Skeletal muscle cell (primary cell): ENCODE measurements at places on chromosomes 7 and 10.

DNA sequence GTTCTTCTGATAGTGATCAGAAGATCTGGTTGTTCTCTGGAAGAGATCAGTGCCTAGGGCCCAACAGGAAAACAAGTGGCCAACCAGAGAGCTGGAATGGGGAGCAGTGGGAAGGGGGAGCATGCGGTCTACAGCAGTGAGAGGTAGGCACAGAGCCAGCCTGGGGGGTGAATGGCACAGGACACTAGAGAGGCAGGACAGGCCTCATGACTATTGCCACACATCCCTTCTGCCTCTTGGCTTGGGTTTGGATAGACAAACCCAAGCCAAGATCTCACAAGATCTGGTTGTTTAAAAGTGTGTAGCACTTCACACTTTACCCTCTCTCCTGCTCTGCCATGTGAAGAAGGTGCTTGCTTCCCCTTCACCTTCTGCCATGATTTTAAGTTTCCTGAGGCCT is 224.4 kb downstream of the ARHGAP12 start:
- no peak for DNase-seq

DNA sequence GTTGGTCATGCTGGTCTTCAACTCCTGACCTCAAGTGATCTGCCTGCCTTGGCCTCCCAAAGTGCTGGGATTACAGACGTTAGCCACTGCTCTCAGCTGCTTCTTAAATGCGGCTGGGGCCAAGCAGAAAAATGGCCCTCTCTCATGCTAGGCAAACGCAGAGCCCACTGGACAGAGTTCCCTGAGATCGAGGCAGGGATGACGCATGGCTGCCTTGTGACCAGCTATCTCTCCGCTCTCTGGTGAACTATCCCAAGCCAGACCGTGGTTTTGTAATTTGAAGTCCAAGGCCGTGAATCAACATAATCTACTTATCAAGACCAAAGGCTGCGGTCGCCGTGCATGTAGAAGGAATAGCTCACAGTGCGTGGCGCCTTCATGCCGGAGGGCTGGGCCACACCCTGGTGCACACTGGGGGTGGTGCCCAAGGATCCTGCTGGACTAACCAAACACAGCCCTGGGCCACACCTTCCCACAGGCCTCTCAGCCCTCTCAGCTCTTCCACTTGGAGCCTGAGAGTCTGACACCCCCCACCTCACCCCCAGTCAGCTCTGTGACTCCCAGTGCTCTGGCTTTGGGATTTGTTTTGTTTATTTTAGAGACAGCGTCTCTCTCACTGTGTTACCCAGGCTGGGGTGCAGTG is 88.1 kb upstream of the CUX1 start:
- peak; percentile 34 for DNase-seq

- DNase-seq: no peak
Observed at GRCh38 chr10:42987121-42987541, 89.7 kb upstream of the RET start.

GRCh38 chr7:139842401-139843210 is 13.5 kb downstream of the TBXAS1 start:
- no peak for DNase-seq

GRCh38 chr7:82477733-82478515 is 34.3 kb upstream of the CACNA2D1 start:
- no peak for DNase-seq

- no peak for DNase-seq
Observed at GRCh38 chr10:20685462-20685861, 211.6 kb downstream of the NEBL start.

- DNase-seq: no peak
Observed at GRCh38 chr7:47236480-47237129, 345.3 kb downstream of the TNS3 start.

DNA sequence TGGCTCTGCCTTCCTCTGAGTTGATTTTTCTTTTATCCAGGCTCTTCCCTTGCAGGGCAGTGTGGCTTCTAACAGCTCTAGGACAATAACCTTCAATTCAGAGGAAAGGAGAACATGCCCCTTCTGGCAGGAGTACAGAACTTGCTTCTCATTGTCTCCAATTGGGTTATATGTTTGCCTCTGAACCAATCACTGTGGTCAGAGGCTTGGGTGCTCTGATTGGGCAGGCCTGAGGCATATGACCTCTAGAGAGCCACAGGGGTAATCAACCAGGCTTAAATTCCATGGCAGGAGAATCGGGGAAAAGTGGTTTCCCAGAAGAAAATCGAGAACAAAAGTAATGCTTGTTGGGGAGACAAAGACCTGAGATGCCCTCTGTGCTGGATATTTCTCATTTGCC is 240.0 kb downstream of the REEP3 start:
- DNase-seq: no peak

DNA sequence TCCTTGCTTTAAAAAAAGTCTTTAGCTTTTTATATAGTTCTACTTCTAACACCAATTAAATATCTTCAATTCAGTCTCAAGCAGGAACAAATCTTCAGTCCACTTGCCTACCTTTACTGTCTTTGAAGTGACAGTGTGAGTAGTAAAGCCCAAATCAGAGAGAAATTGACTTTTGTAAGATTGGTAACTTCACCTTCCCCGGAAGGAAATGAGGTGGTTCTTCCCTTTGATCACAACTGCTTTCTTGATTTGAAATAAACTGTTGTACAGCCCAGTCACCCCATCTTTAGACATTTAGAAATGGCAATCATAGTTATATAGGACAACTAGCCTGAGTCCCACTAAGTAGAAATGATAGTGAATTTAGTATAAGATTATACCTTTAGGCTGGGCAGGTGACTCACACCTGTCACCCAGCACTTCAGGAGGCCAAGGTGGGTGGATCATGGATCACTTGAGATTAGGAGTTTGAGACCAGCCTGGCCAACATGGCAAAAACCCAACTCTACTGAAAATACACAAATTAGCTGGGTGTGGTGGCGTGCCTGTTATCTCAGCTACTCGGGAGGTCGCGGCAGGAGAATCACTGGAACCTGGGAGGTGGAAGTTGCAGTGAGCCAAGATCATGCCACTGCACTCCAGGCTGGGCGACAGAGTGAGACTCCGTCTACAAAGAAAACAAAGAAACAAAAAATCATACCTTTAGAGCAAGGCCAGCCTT is 4.7 kb downstream of the FAS start:
- DNase-seq: no peak

DNA sequence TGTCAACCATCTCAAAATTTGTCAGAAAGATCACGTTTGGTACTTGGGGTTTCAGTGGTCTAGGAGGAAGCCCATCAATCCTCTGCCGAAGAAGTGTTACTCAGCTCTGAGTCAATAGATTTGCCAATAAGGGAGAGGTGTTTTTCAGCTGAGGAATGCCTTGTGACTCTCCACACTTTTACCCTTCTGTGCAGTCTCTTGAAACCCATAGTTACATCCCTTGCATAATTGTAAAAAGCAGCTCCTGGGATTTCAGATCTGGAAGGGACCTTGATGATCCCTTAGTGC is 47.5 kb downstream of the INSYN2A start:
- no peak for DNase-seq

DNA sequence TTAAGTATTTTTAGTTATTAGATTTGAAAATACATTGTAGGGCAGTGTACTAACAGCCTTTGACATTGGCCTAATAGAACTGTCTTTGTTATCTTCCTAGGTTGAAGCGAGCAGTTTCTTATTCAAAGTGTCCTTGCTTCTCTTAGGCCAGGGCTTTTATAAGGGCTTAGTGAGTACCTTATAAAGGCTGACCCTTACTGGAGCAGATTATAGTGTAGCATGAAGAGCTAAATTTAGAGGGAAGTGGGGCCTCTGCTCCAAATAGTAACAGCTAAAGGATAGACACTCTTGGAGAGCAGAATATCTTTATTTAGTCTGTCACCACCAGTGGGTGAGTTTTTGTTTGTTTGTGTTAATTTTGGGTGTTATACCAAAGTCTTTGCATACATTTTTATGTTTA is 15.9 kb downstream of the BZW2 start:
- no peak for DNase-seq

DNA sequence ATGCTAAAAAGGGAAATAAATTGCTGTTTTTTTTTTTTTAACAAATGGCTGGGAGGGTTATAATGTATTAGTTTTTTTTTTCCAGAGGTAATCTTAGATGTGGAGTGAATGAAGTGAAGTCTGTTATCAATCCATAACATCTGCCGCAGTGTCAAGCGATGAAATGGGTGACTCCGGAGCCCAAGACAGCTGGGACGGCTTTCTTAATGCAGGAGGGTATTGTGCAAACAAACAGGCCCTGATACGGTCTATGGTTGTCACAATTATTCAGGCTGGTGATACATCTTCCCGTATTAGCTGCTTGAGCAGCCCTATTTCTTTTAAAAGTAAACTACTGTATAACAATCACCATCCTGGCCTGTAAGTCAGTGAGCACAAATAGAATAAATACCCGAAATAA is 1231.2 kb downstream of the GATA3 start:
- DNase-seq: no peak

GRCh38 chr7:104255616-104256015 is 47.8 kb upstream of the ORC5 start:
- DNase-seq: no peak

DNA sequence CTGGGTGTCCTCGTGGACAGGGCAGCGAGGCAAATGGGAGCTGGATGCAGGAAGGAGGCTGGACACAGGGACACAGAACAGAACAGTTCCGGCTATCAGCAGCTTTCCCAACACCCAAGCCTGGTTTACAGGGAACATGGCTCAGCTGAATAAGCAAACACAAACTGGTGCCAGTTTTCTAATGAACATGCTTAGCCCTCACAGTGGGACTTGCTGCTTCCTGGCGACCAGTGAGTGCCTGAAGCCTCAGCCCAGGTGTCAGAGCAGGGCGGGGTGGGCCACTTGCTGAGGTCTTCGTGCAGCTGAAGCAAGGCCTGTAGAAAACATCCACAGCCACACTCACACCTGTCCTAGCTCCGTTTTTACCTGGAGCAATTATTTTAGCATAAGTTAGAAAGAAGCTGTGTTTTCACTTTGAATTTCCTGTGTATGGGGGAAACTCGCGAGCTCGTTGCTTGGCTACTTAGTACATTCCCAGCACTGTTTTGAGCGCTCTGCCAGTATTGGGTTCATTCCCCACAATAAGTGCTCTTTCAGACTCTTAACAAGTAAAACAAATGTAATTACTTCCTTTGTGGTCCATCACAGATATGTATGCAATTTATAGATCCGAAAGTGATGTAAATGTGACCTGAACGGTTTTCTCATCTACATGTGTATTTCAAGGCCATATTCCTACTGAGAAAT is 261.2 kb upstream of the SHH start:
- DNase-seq: no peak

GRCh38 chr7:16040346-16040745 is 353.9 kb upstream of the MEOX2 start:
- DNase-seq: no peak

DNA sequence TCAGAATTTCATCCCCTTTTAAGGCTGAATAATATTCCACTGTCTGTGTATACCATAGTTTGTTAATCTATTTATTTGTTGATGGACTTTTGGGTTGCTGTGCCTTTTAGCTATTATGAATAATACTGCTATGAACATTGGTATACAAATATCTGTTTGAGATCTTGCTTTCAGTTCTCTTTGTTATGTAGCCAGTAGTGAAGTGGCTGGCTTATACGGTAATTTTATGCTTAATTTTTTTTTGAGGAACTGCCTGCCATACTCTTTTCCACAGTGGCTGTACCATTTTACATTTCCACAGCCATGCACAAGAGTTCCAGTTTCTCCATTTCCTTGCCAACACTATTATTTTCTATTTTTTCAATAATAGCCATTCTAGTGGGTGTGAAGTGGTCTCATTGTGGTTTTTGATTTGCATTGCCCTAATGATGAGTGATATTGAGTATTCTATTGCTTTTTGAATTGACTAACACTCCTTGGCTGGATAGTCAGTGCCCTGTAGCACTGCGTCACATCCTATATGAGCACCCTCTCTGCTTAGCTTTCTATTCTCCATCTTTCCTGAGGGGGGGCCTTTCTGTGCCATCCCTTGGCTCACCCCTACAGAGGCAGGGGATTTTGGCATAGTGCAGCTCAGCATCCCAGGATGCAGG is 29.4 kb upstream of the RAPGEF5 start:
- no peak for DNase-seq

GRCh38 chr7:43113622-43114457 is 1.4 kb downstream of the HECW1 start:
- no peak for DNase-seq

- DNase-seq: no peak
Observed at GRCh38 chr7:93958216-93958615, 36.7 kb downstream of the GNG11 start.

DNA sequence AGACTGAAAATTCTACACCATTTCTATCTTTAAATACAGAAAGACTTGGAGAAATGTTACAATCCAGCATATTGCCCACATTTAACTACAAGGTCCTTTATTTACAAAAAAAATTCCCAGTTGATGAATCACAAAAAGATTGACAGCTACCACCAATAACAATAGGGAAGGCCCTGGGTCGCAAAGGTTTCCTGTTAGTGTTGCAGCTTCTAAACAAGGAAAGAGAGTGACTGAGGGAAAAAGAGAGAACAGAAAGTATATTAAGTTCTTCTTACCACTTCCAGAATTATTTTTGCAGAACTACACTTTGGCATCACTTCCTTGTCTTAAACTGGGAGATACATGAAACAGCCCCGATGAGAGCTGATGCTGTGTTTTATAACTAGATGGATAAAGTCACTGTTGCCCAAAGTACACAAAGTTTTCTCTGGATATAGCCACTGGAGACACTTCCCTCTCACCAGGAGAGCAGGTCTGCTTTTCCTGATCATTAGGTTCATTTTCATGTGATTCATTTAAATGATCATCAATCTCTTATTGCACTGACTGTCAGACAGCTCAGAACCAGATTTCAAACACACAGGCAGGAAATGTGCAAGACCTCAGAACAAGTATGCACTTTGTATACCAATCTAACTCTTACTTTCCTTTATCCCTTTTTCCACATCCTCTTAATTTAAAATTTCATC is 57.0 kb downstream of the SHTN1 start:
- DNase-seq: peak; percentile 4

- no peak for DNase-seq
Observed at GRCh38 chr7:47091141-47091540, 490.8 kb downstream of the TNS3 start.

DNA sequence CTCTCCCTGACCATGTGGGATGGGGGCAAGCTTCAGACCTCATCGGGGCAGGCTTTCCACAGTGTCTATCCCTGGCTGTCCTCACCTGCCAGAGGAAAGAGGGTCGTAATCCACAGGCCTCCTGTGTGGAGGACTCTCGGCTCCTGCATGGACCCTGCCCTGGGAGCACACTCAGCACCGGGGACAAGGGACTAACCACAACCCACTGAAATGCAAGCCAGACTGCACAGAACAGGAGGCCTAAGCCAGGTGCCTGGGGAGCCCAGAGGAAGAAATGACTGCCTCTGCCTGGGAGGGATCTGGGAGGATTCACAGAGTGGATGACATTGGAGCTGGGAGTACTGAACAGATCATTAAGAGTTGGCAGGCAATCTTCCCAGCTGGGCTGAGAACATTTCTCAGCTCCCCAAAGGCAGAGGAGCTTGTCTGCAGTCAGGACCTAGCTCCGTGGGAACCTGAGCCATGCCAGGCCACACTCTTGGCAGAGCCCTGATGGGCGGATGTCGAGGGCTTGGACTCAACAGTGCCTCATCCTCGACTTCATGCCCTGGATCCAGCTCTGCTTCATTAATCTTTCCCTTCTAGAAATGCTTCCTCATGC is 213.4 kb downstream of the USP6NL start:
- no peak for DNase-seq
